ENCODE measurements at places on chromosomes 7 and 10. TPM values are rescaled to one million over a fixed set of nuclear protein-coding genes. Genes with fewer than 3 reads are reported as not detected.
A peak's percentile ranks its signal among the peaks of the same experiment; 100 is the strongest.

- DNase-seq = no peak
These were observed 28.2 kb upstream of the ECHDC3 start for GRCh38 chr10:11713963-11714362.

DNA sequence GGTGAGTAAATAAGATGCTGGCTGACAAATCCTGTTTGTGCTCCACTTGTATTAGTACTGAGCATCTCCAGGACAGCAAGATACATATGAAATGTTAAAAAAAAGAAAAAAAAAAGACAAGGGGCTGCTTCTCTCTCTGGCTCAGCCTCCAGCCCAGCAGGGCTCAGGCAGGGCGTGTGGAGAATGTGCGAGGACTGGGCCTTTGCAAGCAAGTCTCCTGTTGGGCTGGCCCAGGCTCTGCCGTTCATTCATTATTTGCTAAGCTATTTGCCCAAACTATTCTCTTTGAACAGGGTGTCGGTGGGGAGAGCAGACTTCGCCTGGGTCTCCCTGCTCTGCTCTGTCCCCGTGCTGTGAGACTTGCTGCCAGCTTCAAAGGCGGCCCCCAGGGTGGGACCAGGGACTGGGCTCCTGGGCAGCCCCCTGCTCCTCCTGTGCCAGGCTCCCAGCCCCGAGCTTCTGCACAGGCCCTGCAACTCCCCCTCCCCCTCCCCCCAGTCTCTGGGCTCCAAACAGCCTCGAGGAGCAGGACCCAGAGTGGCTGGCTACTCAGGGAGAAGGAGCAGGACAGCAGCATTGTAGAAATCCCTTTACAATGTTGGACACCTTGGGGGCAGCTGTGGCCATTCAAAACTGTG is 25.6 kb upstream of the MGMT start:
- DNase-seq = no peak

GRCh38 chr7:135147341-135147898 is 452 bp upstream of the TMEM140 start:
- DNase-seq = no peak

DNA sequence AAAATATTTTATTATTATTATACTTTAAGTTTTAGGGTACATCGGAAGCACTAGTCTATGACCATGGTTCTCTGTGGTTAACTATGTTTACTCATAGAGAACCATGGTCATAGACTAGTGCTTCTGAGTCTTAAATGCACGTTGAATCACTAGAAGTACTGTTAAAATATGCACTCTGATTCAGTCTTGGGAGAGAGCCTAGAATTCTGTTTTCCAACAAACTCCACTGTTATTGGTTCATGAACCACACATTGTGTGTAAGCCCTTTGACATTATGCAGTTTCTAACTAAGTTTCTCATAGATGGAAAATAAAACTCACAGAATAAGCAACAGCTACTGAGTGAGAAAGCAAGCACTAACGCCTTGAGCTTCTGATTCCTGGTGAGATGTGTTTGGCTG is 1120.6 kb downstream of the SORCS1 start:
- peak; percentile 49 for DNase-seq

The CRHR2 gene
- 0.22 TPM for polyA plus RNA-seq

The AQP1 gene
- 201 TPM for polyA plus RNA-seq

The MSMB gene
- not detected for polyA plus RNA-seq
